ENCODE measurements at places on chromosomes 2 and 18.

GRCh38 chr2:239723486-239724193 lies 301.5 kb downstream of the NDUFA10 start:
- DNase-seq: no peak

DNA sequence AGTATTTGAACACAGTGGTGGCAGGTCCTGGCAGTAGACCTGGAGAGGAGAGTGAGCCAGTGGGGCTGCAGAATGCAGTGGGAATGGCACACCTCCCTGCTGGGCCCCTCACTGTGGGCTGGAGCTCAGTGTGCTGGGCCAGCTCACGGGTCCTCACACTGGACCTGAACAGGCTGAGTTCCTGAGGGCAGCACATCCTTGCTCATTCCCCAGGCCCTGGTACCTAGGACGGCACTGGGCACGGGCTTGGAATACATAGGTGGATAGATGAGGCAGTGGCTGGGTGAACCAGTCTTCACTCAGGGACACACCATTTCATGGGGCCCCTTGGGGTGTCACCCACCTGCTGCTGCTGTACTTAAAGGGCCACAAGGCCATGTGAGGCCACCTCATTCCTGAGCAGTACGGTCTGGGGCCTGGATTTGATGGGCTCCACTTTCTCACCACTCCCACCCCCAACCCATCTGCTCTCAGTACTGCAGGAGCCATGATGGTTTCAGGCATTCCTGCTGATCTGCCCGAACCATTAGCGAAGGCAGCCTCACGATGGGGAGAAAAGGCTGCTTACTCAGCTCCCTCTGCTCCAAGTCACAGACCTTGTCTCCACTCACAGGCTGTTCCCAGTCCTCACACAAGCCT lies 4.2 kb downstream of the TMEM177 start:
- no peak for DNase-seq

DNA sequence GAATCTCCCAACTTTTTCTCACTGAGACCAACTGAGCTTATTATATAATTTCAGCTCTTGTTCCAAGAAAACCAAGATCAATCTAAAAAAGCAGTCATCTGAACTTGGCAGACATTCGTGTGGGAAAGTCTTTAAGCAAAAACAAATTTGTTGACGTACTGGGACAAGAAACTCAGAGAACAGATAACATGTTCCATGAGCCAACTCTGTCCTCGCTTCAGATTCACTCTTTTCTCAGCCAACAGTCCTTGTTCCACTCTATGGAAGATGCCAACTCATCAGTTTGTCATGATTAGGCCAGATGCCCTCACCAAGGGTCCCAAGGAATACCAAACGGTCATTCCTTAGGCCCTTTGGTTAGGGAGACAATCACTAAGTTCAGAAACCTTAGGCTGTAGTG lies 224.2 kb upstream of the CTAGE1 start:
- DNase-seq: no peak

- DNase-seq: no peak
Measured at GRCh38 chr2:15706986-15707632, 115.4 kb downstream of the DDX1 start.

DNA sequence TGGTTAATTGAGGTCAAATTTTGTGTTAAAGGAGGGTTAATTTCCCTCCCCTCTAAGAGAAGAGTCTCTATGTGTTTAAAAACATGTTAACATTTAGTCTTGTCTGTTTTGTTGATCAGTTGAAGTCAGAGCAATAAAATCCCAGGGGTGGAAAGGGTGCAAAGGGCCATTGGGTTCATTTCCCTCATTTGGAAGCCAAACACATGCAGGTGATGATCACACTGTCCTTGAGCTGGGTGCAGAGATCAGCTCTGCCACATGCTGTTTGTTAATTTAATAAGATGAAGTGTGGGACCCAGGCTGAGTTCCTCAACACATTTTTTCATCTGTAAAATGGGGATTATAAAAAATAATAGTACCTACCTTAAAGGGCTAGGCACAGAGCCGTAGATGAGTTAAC lies 260.9 kb downstream of the LPIN1 start:
- no peak for DNase-seq

GRCh38 chr18:12478269-12479047 lies 70.7 kb downstream of the PRELID3A start:
- DNase-seq: no peak

DNA sequence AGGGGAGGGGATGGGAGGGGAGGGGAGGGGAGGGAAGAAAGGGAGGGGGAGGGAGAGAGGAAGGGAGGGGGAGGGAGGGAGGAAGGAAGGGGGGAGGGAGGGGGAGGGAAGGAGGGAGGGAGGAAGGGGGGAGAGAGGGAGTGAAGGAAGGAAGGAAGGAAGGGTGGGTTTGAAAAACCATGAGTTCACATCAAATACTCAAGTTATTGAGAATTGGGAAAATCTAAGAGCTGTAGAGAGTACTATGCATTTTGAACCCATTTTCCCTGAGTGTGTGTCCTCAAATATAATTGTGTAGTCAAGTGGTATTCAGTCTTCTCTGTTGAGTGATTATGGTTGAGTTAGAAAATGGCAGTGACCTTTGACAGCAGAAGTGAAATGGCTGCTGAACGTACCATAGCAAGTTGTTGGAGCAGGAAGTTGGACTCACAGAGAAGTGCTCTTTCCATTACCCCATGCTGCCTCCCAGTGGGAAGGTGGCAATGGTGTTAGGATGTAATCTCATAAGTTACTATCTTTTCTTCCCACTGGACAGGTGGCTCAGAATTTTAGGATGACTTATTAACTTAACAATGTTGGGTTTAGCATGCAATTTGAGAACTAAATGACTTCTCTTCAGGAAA lies 214.6 kb downstream of the SETBP1 start:
- DNase-seq: peak; percentile 49

All from activated CD4-positive, alpha-beta T cell treated with anti-CD3 and anti-CD28 coated beads for 48 hours (primary cell).